ENCODE measurements at places on chromosomes 12 and 14.

- no peak for DNase-seq
Observed at GRCh38 chr12:132138941-132139871, 4.9 kb downstream of the DDX51 start.

DNA sequence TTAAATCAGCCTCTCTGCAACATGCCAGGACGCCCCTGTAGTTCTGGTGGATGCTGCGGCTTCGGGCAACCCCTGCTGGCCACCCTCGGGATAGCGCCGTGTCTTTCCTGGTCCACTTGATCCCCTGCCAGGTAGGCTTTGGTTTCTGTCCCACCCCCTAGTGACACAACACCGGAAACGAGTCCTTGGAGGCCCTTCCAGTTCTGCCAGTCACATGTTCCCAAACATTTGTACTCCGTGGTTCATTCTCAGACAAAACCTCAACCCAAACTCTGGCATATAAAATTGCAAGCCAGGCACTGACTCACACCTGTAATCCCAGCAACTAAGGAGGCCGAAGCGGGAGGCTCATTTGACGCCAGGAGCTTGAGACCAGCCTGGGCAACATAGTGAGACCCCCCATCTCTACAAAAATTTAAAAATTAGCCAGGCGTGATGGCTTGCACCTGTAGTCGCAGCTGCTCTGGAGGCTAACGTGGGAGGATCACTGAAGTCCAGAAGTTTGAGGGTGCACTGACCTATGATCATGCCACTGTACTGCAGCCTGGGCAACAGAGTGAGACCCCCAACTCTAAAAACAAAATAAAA is 37.0 kb downstream of the RASAL1 start:
- peak; percentile 24 for DNase-seq

DNA sequence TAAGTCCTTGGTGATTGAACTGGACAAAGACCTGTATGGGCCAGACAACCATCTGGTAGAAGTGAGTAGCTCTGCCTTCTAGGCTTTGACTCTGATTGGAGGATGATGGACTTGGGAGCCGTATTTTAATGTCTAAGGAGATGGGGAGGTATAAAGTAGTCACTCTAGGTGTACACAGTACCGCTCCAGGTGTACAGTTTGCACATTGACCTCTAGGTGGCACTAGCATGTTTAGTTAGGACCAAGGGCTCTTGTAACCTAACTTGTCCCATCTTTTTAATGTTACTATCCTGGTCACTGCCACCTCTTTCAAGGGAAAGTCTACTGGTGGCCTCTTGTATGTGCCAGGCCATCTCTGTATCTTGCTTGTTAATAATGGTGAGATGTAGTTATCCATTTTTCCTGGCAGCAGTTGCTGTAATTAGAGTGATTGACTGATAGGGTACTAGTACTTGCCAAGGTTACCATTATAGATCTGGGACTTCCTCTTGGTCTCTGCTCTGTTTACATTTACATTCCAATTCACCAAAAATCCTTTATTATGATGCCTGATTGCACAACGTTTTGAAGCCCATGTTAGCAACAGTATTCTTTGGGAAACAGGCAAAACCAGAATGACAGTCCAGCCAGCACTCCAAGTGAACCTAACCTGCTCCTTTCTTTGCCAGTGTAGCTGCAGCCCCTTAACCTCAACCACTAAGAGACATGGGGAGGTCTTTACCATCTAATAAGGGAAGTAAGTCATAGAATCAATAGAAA is 3.6 kb downstream of the SMARCD1 start:
- DNase-seq, result no peak

GRCh38 chr12:5012337-5012736 is 31.3 kb upstream of the KCNA5 start:
- no peak for DNase-seq

DNA sequence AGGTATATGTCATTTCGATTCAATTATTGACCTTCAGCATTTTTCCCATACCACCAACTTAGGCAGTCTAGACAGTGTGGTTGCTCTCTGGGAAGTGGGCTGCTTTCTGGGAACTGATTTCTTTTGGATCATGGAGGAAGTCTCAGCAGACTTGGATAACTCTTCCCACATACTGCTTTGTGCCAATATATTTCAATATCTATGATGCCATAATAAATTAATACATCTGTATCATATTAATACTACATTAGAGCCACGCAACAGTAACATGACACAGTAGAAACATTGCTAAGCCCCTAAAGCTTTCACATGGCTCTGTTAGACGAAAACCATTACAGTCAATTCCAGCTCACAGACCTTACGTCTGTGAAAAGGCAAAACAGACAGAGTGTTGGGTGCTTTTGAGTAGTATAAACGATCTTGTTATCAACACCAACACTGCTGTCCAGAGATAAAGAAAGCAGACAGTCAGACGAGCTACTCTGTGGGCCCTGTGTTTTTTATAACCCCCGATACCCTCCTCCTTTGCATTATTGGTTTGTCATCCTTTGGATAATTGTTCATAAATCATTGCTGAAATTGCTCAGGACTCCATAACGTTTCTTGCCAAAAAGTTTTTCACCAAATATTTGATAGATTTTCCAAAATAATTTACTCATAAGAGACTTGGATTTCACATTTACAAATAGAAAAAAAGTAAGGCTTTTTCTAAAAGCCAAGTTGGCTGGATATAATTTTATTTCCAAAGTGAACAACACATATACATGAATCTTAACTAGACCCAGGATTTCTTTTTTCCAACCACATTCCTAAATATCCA is 439.7 kb downstream of the ADAMTS20 start:
- no peak for DNase-seq

DNA sequence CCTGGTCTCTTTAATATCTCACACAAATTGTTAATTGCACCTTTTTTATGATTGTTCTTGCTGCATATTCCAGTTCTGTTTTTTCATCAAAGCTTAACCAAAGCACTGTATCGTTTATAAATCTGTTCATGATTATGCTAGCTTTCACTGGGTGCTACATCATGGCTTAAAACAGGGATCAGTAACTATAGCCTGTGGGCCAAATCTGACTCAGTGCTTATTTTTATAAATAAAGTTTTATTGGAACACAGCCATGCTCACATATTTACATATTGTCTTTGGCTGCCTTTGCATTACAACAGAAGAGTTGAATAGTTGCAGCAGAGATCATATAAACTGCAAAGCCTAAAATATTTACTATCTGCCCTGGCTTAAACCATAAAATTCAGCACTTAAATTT is 183.4 kb upstream of the NRXN3 start:
- no peak for DNase-seq

- DNase-seq, result no peak
Observed at GRCh38 chr12:51086933-51087332, 3.5 kb upstream of the CSRNP2 start.

DNA sequence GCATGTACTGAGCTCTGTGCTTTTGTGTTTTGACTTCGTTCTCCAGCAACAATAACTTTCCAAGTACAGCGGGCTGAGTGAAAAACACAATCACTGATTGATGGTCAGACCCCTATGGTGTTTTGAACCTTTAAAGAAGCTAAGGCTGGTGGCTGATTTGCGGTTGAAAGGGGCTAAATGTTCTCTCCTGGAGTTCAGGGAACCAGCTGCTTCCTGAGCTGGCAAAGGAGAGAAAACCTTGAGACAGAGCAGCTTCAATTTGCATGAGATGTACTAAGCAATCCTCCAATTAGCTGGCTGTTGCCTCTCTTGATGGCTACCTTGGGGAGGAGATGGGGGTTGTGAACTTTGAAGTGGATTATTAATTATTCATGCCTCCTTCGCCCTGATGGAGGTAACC is 546.7 kb upstream of the SEL1L start:
- no peak for DNase-seq

- no peak for DNase-seq
Observed at GRCh38 chr12:14695715-14696141, 671 bp downstream of the GUCY2C start.

DNA sequence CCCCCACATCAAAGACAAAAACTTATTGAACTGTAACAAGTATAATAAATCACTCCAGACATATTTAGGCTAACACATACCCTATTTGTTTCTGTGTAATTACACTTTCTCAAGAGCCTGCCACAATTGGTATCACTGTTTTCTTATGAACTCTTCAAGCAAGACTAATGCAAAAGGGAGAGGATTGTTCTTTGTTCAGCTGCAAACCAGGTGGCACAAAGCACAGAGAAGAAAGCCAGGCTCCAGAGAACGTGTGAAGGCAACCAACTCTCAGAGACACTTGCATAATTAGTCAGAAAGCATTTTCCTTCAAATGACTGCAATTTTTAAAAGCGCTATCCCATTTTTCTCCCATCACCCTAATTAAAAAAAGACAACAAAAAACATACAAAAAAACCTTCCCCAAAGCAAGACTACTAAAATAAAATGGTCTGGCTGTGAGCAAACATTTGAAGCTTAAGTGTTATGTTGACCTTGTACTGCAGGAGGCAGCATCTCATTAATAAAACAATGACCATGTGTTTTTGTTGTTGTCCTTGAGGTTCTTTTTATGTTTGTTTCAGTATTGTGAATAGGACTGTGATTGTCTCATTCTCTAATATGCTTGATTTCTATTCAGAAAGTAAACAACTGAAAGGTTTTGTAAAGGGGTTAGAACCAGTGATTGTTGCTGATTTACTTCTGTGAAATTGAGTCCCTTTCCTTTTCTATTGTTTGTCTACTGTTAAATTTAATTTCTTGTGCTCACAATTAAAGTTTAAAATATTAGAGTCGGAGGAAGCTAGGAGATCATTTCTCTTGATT is 452.7 kb upstream of the PDE3A start:
- peak; percentile 29 for DNase-seq

GRCh38 chr12:105393587-105393986 is 63.1 kb downstream of the C12orf75 start:
- no peak for DNase-seq

DNA sequence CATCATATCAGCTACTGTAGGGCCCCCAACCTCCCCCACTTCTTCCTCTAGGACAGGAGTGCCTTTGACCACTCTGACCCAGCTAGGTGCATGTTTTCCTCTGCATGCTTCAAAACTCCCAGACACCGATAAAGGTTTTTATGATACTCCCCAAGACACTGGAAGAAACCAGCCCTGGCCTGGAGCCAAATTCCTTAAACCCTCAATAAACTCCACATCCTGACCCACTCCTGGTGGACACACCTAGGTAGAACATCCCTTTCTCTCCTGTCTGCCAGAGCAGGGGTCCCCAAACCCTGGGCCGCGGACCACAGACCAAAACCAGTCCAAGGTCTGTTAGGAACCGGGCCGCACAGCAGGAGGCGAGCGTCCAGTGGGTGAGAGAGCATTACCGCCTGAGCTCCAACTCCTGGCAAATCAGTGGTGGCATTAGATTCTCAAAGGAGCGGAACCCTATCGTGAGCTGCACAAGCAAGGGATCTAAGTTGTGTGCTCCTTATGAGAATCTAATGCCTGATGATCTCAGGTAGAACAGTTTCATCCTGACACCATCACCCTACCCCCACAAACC is 49.6 kb downstream of the NT5DC3 start:
- DNase-seq, result no peak

DNA sequence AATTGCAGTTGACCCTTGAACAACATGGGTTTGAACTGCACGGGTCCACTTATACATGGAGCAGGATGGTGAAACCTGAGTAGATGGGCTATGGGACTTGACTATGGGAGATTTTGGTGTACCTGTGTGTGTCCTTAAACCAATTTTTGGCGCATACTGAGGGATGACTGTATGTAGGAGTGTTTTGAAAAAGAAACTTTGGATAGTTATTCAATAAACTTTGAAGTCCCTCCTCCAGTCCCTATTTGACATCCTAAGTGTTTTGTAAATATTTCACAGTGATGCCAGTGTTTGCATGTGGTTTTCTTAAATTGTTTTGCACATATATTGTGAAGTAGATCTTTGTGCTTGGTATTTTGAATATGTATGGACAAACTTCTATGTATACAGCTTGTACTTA is 12.4 kb downstream of the KTN1 start:
- no peak for DNase-seq

DNA sequence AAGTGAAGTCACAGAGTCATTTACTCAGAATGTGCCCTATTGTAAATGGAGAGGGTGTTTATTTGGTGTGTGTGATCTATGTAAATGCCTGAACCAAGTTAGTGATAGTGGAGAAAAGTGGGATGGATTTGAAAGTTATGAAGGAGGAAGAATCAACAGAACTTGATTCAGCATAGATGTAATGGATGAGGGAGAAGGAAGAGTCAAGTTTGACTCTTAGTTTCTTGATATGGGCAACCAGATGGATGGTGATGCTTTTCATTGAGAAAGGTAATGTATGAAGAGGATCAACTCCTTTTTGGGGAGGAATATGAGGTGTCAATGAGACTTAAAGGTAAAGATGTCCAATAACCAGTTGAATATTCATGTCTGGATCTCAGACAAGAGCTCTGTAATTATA is 6.7 kb upstream of the MON2 start:
- DNase-seq, result no peak

- DNase-seq, result peak; percentile 60
Observed at GRCh38 chr14:22976620-22977433, 5.5 kb downstream of the AJUBA start.

DNA sequence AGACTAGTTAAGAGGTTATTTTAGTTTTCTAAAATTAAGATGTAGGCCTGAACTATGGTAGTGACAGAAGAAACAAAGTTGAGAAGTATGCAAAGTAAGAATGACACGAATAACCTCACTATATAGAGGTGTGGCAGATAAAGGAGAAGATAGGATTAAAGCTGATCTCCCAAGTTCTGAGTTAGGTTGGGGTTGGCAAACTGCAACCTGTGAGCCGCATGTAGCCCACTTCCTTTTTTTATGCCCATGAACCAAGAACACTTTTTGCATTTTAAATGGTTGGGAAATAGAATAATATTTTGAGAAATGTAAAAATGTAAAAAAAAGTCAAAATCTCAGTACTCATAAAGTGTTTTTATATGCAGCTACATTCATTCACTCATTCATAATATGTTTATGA is 34.3 kb downstream of the KTN1 start:
- DNase-seq, result no peak

- DNase-seq, result no peak
Observed at GRCh38 chr14:62819931-62820330, 225.3 kb downstream of the KCNH5 start.

GRCh38 chr12:57069523-57069922 is 9.1 kb downstream of the NEMP1 start:
- peak; percentile 67 for DNase-seq

DNA sequence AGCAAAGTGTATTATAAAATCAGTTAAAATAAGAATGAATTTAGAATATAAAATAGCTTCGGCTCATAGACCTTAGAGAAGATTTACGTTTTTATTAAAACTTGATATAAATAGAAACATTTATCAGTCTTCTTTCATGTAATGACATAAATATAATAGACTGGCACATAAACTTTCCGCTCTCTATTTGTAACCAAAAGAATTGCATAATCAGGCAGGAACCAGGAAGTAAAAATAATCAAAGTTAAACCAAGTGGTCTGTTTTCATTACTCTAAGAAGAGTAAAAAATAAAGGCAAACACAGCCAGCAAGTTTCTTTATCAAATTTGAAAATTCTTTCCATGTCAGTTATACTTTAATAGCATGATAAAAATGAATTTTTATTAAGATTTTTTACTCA is 46.3 kb upstream of the ATP2A2 start:
- DNase-seq, result no peak

GRCh38 chr12:27550653-27550975 is 26.6 kb downstream of the PPFIBP1 start:
- no peak for DNase-seq

Data from fibroblast of skin of left quadriceps (primary cell).